Epithelial cell of proximal tubule (primary cell): ENCODE measurements at places on chromosomes 16 and 17. TPM values are rescaled to one million over a fixed set of nuclear protein-coding genes. Genes with fewer than 3 reads are reported as not detected.

DNA sequence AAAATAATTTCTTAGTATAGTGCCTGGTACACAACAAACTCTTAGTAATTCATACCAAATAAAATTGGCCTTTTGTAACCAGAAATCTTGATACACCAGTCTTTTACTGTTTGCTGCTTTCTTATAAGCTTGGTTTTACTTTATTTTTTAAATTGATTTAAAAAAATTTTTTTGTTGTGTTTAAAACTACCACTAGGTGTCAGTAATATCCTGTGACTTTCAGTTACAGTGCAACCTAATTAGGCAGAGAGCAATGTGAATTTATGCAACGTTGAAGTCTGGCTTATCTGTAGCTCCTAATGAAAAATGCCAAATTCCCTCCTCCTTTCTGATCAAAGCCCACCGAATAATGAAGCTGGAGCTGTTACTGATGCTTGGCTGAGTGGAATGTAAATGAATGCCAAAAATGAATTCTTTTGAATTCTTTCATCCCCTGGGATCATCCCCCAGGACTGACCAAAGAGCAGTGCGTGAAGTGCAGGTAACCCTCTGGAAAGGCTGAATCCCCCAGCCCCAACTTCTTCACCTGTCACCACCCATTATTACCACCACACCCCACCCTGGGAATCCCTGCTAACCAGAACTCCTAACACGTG is 3.8 kb downstream of the ERCC4 start:
- DNase-seq = no peak

GRCh38 chr16:54015147-54015546 is 271.4 kb downstream of the IRX3 start:
- peak; percentile 29 for DNase-seq

DNA sequence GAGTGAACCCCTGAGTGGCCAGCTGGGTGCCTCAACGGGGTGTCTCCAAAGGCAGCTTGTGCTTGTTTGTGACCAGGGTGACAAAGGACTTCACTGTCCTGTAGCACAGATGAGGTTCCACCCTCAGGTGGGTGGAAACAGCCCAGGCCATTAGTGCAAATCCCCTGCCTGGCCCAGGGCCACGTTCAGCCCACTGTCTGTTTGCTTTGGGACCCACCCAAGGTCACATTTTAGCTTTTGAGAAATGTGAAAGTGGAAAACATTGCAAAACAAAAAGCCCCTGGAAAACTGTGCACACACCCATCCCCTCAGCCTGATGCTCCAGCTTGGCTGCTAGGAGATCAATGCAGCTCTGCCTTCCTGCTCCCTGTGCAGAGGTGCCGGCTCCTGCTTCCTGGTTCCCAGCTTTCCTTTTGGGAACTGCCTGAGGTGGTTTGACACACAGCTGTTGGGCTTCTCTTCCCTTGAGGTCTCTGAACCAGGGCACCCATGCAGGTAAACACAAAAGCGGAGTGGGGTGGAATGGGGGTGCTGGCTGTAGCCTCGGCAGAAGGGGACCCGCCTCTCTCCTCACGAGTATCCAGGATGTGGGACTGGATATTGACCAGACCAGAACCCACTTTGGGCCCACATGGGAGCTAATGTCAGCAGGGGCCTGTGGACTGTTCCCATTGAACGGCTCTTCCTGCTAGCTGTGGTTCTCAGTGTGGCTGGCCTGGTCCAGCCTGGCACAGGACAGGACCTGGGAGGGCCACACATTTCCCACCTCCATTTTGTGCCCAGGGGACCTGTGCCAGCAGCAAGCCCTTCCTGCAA is 7.9 kb upstream of the SPHK1 start:
- DNase-seq = no peak

DNA sequence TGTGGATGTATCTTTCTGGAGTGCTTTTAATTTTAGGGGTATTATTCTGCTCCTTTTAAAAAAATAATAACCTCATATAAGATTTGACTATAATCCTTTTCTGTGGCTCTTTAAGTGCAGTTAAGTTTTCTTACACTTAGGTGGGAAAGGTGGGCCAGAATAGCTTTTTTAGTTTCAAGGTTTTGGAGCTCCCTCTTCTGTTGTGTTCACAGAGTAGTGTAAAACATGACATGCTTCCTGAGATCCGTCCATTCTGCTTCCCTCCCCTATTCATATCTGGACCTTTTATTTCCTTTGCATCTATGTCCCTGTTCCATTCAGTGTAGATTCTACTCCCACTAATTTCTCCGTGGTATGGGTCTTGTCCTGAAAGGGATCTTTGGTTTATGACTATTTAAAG is 12.8 kb downstream of the LRRC36 start:
- no peak for DNase-seq

- DNase-seq = no peak
Observed at GRCh38 chr17:71330099-71330375, 790.8 kb upstream of the SOX9 start.

GRCh38 chr17:72427761-72428109 is 306.9 kb downstream of the SOX9 start:
- DNase-seq = no peak

GRCh38 chr16:55502801-55503366 is 6.0 kb upstream of the LPCAT2 start:
- peak; percentile 57 for DNase-seq

GRCh38 chr17:1629504-1630310 is 1.1 kb upstream of the SLC43A2 start:
- DNase-seq = no peak

DNA sequence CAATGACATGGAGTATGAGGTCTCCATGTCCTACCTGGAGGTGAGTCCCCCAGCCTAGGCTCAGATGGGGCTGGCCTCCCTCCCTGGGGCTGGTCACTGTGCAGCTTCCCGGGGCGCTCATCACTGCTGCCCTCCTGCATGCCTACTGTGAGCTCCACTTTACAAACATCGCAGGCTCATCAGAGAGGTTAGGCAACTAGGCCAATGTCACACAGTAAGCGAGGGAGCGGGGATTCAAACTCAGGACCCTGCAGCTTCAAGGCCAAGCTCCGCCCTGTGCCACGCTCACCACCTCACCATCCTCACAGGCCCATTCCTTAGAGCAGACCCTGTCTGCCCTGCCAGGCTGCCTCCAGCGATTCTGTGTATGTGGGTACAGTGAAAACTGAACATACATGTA is 17.1 kb downstream of the KIF19 start:
- no peak for DNase-seq

DNA sequence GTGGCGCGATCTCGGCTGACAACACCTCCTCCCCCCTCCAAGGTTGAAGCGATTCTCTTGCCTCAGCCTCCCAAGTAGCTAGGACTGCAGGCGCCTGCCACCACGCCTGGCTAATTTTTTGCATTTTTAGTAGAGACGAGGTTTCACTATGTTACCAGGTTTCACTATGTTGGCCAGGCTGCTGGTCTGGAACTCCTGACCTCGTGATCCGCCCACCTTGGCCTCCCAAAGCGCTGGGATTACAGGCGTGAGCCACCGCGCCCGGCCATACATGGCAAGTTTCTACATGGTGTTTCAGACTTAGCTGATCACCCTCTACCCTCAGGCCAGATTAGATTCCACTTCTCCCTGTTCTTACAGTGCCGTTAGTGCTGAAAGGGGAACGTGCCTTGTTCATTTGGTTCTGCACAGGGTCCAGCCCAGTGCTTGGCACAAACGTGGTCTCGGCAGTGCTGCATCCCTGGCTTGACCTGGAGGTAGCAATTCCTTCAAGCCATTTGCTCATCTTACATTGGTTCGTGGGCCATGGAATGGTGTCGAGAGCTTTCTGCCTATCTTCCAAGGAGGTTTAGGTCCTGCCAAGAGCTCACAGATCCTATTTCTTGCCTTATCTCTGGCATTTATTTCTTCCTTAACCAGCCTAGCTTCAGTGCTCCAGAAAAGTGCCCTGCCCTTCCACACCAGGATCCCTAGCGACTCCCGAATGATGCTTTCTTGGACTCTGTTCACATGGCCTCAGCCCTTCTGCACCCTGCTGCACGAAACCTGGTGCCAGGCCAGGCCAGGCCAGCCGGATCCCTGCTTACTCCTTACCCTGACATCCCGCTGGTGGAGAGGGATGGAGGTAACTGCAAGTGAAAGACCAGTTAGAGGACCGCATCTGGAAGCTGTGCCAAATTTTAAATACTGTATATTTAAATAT is 14.8 kb upstream of the AURKB start:
- no peak for DNase-seq

DNA sequence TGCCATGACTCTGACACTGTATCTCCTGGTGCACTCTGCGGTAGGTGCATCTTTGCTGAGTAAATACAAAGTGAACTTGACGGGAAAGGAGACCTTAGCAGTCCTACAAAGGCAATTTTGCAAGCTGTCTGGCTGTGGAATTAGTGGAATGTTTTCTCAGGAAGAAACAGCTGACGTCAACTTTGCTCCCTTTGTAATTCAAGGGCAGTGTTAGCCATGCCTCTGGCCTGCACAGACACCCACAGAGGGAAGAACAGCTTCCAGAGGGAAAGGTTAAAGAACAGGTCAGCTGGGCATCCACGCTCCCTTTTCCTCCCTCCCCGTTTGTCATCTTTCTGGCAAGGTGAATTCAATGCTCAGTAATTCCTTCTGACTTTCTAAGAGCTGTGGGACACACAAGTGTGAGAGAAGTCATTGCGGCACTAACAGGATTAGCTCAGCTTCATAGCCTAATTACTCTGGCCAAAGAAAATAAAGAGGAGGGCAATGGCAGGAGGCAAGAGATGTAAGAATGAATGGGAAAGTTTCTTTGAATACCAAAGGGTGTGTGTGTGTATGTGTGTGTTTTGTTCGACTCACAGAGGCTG is 476.9 kb upstream of the GOT2 start:
- DNase-seq = peak; percentile 58

GRCh38 chr16:57145046-57146021 is 40.5 kb downstream of the PSME3IP1 start:
- no peak for DNase-seq

GRCh38 chr17:42893359-42893758 is 7.2 kb upstream of the G6PC1 start:
- DNase-seq = no peak

DNA sequence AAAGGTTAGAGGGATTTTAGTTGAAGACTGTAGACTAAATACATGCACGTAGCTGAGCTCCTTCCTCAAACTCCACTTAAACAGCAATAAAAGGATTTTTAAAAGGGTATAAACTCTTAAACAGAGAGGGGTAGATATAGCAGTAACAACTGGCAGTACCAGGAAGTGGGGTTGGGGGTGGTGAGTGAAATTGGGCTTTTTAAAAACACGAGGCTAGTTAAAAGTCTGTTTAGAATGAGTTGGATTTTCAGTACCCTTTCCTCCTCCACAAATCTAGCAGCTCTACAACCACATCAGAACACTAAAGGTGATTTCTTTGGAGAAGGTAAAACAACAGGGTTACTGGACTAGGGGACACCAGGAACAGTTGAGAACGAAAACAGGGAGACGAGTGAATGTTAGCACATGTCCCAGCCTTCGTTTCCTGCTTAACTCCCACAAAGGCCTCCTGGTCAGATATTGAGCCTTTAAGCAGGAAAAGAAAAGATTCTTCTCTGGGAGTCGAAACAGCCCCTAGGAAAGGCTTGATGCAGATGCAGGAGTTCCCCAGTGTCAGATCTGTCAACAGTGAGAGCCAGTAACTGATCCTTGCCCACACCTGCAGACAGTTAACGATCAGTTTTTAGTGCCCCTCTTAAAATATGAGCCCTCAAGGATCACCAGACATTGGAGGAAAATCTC is 13.8 kb downstream of the NETO2 start:
- DNase-seq = no peak

GRCh38 chr17:31116167-31116566 is 21.4 kb downstream of the NF1 start:
- DNase-seq = no peak

DNA sequence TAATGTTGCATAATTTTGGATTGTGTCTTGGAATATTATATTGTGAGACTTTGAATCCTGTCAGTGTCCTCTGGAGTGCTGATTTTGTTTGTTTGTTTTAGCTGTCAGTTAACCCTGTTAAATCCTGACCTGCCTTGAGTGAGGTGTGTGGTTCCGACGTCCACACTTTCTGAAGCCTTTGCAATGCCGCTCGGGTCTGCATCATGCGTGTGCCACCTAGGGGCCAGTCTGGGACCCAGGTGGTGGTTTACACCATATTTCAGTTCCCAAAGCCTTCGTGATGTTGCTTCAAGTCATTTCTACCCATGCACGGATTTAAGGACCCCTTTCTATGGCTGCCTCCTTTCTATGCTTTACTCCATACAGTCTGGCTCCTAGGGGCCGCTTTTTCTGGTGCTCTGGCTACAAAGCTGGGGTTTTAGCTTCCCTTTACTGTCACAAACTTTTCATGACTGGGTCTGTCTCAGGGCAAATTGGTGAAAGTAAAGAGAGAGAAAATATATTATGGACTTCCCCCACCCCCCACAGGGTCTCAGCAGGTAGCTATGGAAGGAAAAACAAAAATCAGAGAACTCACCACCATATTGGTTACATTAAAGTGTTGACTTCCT is 11.4 kb upstream of the OR4D1 start:
- no peak for DNase-seq

DNA sequence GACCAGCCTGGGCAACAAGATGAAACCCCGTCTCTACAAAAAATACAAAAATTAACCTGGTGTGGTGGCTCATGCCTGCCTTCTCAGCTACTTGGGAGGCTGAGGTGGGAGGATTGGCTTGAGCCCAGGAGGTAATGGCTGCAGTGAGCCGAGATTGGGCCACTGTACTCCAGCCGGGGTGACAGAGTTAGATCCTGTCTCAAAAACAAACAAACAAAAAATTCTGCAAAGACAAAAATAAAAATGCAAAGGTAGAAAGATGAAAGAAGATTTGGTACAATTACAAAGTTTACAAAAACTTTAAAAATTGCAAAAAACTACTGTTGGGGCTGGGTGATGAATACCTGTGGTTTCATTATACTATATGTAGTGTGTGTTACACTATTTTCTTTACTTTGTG is 5.5 kb upstream of the CDH1 start:
- no peak for DNase-seq

GRCh38 chr17:34178092-34178491 is 77.0 kb upstream of the CCL2 start:
- no peak for DNase-seq

GRCh38 chr16:15952265-15952711 is 2.9 kb downstream of the ABCC1 start:
- no peak for DNase-seq

GRCh38 chr17:43010667-43011308 is 4.2 kb downstream of the IFI35 start:
- no peak for DNase-seq

DNA sequence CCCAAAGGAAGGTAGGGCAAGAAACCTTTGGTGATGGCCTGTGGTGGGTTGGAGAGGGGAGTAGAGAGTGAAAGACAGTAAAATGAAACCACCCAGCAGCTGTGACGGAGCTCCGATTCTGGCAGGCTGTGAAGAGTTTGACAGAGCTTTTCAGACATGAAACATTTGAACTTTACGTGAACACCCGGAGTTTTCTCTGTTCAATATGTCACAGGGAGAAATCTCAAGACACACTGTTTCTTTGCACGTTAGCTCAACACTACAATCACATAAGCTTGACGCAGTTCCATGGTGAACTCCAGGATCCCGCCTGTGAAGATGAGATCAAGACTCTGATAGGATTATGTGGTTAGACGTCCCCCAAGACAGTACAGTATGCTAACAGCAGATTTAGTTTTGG is 79.6 kb upstream of the CDH11 start:
- DNase-seq = no peak

The SPATA32 gene
- not detected in 2 replicates for total RNA-seq

The SOST gene
- not detected in 2 replicates for total RNA-seq

The TNFRSF13B gene
- not detected in 2 replicates for total RNA-seq

The DOC2B gene
- 18.1 and 29.7 TPM in 2 replicates for total RNA-seq

The BEAN1 gene
- 2.3 and 7.0 TPM in 2 replicates for total RNA-seq

The SCN4A gene
- under 0.01 TPM in 1 of 2 replicates, not detected in the other for total RNA-seq

The OR1A1 gene
- total RNA-seq = not detected in 2 replicates
